RPMI7951 (cell line): ENCODE measurements at places on chromosomes 2 and 18.

DNA sequence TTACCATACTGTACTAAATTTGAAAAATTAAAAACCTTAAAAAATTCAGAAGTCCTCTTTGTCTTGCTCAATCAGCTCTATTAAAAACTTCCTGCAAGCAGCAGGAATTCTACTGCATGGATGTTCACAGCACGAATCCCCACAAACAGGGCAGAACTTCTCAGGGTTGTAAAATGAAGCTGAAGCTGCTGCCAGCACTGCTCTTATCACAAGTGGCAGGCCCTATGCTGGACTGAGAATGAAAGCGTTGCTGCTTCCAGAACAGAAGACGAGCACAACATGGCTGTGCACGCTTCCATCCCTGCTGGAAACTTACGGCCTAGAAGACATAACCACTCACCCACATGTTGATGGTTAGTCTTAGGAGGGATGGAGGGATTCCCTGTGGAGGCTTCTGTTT is 134.0 kb downstream of the RAB3GAP1 start:
- DNase-seq = no peak

- DNase-seq = no peak
Observed at GRCh38 chr2:11915650-11916049, 169.2 kb downstream of the LPIN1 start.

- DNase-seq = peak; percentile 15
Observed at GRCh38 chr2:29871541-29871940, 49.8 kb downstream of the ALK start.

DNA sequence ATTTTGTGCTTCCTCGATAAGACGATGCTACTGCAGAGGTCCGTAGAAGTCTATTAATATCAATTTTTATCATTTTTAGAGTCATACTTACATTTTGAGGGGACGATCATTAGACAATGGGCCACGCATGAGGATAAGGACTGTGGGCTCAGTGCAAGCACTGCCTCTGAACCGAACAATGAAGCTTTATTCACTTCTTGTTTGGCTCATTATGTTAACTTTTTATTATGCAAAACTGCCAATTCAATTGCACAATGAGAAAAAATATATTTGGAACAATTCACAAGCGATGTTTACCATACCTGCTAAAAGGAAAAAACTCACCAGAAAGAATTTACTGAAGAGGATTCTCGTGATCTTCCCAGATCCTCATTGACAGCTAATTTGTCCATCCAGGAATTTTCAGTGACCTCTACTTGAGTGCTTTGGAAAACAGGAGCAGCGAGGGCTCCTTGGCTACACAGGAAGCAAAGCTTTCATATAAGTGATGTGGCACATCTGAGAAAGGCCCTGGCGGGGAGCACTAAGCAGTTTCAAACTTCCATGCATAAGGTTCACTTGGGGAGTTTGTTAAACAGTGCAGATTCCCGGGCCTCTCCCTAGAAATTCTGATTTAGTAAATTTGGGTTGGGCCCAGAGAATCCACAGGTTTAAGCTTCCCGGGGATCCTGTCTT is 13.3 kb upstream of the CAPN13 start:
- no peak for DNase-seq

DNA sequence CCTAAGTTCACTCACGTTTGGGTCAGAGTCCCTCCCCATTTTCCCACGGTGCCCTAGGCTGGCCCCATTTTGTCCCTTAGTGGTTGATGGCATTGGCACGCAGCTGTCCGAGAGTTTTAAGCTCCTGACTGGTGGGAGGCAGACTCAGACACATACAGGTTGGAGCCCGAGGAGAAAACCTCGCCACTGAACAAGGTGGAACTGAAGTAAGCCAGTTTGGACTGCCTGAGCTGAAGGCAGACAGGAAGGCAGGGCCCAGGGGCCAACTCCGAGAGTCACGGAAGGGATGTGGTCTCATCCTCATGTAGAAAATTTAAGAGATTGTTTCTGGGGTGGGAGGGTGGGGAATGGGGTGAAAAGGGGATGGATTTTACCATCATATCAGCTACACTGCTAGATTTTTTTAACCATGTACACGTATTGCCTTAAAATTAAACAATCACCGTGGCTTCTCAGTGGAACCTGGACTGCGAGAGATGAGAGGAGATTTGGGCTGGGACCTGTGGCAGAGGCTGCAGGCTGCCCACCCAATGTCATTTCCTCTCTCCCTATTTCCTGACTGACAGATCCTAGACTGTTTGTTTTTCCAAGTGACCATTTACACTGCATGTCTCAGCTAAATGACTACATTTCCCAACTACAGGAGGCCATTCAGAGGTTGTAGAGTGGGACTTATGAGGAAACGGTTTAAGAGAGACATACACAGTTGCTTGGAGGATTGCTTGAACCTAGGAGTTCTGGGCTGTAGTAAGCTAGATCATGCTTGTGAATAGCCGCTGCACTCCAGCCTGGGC is 19.4 kb upstream of the NMUR1 start:
- DNase-seq = no peak

DNA sequence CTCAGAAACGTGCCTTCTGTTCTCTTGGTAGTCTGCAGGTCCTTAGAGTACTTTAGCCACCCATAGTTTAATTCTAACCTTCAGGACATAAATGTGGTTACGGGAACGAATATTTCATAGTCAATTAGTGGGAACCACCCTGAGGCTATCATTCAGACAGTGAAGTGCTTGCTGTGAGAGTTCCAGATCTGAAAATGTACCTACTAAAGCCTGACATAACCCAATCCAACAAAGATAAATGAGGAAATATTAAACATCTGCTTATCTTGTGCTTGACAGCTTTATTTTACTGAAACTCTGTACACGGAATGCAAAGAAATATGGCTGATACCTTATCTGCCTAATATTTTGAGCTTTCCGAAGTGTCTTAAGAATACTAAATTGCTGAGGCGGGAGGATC is 43.0 kb downstream of the RAB27B start:
- peak; percentile 71 for DNase-seq

DNA sequence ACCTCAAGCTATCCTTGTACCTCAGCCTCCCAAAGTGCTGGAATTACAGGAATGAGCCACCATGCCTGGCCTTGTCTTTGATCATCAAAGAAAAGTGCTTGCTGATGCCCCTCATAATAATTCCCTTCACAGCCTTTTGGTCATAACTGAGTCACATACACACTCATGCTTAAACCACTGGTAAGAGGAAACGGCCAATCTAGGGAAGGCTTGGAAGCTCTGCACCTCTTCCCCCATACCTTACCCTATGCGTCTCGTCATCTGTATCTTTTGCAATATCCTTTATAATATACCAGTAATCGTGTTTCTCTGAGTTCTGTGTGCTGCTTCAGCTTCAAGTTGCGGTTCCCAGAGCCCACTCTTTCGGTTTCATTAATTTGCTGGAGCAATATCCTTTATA is 4.8 kb upstream of the RNF138 start:
- DNase-seq = peak; percentile 33

DNA sequence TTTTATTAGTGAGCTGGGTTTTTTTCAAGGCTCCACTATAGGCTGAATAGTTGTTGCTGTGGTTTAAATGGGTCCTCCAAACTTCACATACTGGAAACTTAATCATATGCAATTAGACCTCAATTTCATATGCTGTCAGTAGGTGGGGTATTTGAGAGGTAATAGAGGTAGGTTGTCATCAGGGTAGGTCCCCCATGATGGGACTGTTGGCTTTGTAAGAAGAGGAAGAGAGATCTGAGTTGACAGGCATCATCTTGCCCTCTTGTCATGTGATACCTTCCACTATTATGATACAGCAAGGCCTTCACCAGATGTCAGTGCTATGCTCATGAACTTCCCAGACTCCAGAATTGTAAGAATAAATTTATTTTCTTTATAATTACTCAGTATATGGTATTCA is 819.4 kb downstream of the LRP1B start:
- no peak for DNase-seq

GRCh38 chr2:227377467-227378351 is 1.4 kb downstream of the TM4SF20 start:
- peak; percentile 8 for DNase-seq

GRCh38 chr2:197800091-197800490 is 4.3 kb upstream of the PLCL1 start:
- DNase-seq = no peak

DNA sequence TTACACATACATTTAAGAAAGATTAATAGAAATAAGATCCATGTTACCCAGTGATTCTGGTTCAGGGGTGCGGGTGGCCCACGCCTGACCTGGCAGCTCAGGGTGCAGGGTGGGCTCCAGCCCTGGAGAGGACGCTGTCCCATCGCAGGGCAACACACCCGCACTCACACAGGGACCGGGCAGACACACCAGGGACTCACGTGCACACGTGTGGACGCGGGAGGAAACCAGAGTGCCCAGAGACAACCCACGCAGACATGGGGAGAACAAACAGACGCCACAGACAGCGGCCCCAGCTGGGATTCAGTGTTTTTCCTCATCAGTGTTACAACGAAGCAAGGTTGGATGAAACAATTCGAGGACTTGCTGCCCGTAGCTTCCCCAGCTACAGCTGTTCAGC is 8.4 kb upstream of the ALLC start:
- DNase-seq = no peak

DNA sequence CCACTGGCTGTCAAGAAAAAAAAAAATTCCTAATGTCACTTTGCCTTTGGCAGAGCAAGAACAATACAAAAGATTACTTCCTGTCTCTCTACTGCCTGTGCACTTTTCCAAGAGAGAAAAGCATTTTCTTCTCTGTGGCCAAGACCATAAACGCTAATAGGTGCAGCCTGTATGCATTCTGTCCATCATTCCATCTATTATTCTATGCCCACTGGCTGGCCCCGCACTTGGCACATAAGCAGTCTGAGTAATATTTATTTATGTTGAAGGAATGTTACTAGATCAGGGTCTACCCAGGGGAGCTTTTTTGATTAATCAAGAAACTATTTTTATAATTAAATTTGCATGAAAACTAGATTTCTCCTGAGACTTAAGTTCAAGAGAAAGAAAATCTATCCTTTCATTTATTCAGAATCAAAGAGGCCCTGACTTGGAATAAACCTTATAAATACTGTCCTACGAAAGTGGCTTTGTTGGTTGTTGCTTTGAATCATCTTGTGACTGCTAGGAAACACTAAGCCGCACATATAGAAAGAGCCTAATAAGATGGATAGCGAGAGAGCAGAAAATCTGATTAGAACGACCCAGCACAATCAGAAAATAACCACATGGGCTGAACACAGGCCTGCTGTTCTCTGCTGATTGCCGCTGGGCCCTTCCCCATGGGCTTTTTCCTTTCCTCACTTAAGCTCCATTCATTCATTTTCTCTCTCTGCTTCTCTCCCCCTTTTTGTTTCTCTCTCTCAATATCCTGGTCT is 59.4 kb downstream of the MMADHC start:
- peak; percentile 12 for DNase-seq

- no peak for DNase-seq
Observed at GRCh38 chr2:145875016-145875415, 1355.1 kb upstream of the ZEB2 start.

GRCh38 chr2:26305540-26305939 is 40.4 kb upstream of the SELENOI start:
- DNase-seq = no peak

- DNase-seq = no peak
Observed at GRCh38 chr18:79867666-79868065, 69.9 kb downstream of the KCNG2 start.

DNA sequence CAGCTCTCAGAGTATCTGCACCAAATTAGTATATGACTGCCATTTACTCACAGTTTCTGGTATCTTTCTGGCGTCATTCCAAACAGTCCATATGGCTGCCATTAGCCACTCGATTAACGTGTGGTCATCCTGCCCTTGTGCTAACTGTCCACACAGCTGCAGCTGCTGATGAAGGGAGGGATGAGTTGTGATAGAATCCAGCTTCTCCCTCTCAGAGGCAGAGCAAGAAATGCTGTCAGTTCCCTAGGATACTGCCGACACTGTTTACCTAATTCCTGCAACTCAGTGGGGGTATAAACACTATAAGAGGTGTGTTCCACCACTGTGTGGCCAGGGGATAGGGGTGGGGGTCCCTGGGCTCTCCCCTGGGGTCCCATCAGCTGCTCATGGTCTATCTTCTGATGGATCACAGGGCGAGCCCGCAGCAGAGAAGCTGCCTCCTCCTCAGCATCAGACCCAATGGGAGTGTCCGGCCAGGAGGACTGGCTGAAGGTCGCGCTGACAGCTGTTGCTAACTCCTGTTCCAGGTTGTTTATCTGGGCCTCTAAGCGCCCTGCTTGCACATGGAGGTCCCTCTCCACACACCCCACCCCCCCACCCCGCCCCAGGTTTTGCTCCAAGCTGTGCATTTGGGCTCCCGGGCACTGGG is 17.3 kb upstream of the KLHL23 start:
- peak; percentile 93 for DNase-seq

DNA sequence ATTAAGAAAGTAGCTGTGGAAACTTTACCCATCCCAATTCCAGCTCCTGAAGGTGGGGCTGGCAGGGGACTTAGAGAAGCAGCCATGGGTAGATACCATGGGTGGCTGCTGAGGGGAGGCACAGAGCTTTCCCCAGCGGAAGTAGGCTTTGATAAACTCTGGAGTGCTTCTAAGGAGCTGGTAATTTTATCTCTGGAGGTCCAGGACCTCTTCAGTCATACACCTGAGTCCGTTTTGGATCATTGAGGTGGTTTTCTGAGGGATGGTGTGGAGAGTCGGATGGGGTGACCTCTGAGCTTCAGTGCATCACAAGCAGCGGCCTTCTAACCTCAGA is 36.7 kb upstream of the BMP10 start:
- DNase-seq = no peak

DNA sequence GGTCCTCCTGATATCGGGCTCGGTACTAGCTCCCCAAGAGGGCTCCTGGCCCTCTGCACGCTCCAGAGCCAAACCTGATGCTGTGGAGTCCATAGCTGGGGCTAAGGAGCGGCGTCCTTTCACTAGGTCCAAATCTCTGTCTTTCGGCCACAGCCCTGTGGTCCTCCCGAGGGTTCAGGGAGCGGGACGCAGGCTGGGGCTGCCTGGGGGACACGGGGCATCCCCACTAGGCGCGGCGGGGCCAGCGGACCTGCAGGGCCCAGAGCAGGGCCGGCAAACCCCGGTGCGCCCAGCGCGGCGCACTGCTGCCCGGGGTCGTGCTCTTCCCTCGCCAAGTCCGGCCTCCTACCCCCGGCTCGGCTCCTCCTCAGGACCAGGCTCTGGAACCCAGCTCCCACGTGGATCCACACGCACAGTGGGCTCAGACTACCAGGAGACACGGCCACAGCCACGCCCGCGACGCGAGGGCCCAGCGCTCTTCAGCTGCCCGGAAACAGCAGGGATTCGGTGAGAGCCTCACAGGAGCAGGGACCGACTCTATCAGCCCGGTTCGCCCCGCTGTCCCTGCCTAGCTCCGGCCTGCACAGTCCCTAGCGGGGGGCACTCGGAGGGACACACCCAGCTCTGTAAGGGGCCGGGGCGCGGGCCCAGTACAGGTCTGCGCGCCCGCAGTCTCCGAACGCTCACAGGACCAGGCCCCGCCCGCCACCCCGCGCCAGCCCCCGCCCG is 593 bp downstream of the ZNF514 start:
- peak; percentile 56 for DNase-seq
